ENCODE measurements at places on chromosomes 2 and 18.

- DNase-seq = no peak
Measured at GRCh38 chr2:223366566-223366965, 235.6 kb downstream of the SCG2 start.

DNA sequence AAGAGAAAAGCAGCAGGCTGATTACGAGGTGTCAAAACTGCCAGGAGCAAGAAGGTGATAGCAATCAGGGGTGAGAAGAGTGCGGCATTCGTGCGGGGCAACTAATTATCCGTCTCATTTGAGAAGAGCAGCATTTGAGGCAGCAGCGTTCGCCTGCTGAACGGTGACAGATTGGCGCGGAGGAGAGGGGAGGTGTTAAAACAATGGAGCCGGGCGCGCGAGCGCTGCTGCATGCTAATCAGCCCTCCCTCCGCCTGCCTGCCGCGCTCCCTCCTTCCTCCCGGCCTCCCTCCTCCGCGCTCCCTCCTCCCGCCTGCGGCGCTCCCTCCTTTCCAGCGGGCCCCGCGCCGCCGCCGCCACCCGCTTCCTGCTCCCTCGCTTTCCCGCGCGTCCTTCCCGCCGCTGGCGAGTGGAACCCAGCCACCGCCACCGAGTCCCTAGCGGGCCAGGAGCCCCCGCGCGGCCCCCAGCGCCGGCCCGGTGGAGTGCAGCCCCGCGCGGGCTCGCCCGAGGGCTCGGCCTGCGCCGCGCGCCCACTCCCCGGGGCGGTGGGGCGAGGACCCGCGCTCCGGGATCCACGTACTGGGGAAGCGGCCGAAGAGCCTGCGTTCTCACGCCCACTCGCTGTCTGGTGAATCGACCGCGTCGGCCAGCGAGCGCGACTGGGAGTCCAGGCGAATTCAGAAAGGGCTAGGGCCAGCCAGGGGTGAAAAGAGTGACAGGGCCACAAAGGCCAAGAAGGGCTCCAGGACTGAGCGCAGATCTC, 69.5 kb upstream of the PSMD14 start:
- DNase-seq = no peak

DNA sequence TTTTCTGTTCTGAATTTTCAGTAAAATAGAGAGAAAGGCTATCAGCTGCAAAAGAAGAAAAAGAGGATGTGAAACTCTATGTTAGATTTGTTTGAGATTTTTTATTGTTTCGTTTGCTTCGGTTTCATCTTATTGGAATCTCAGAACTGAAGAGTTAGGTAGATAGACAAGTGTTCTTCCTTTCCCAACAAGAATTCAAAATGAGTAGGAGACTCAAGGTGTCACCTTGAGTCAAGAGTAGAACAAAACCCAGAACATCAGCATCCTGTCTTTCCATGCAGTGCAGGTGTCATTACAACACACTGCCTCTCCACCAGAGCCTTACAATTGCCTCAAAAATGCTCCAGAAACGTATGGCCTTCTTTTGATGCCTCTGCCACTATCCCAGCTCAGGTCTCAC, 21.1 kb downstream of the NBAS start:
- no peak for DNase-seq

- DNase-seq = no peak
Measured at GRCh38 chr2:230664844-230665243, 47.8 kb upstream of the CAB39 start.

GRCh38 chr2:131046028-131046917, 47.0 kb downstream of the FAM168B start:
- no peak for DNase-seq

- DNase-seq = no peak
Measured at GRCh38 chr2:141058556-141058955, 1072.3 kb downstream of the LRP1B start.

DNA sequence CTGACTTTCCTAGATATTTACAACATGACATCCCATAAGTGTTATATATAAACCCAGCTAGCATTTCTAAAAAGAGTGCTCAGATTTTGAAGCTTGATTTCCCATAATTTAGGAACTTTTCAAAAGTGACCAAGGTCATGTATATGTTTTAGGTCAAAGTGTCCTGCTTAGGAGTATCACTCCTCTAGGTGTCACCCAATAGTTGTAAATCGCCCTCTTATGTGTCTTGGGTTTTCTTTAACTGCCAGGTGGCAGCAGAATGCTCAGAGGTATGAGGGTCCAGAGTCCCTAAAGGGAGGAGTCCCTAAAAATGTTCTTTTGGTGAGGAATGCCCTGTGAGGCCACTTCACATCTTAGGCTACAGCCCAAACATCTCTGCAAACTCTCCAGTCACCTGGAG, 358.3 kb downstream of the CELF4 start:
- no peak for DNase-seq

DNA sequence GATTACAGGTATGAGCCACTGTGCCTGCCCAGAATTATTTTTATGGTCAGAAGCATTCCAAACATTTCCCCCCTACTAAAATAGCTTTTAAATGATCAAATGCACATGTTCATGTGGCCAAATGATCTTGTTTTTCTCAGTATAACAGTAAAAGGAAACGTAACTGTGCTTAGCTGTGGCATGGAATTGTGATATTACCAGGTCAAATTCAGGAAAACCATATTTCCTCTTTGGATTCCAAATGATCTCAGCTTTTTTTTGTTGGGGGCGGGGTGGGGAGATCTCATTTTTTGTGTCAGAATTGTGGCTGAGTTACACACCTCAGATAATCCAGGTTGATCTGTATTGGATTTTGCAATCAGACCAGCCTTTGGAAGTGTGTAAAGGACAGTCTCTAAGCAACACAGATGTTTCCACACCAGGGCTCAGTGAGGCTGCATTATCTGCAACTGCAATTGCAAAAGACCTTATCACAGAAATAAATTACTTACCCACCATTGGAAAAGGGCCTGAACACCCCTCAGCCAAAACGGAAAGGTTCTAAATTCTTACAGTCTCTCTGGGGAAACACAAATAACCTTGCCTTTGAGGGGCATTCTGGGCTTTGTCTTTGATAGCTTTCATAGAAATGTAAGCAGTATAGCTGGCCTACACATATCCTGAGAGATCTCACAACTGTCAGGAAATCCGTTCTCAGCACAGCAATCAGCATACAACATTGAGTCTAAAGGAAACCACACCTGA, 8.4 kb downstream of the CASP10 start:
- DNase-seq = no peak

DNA sequence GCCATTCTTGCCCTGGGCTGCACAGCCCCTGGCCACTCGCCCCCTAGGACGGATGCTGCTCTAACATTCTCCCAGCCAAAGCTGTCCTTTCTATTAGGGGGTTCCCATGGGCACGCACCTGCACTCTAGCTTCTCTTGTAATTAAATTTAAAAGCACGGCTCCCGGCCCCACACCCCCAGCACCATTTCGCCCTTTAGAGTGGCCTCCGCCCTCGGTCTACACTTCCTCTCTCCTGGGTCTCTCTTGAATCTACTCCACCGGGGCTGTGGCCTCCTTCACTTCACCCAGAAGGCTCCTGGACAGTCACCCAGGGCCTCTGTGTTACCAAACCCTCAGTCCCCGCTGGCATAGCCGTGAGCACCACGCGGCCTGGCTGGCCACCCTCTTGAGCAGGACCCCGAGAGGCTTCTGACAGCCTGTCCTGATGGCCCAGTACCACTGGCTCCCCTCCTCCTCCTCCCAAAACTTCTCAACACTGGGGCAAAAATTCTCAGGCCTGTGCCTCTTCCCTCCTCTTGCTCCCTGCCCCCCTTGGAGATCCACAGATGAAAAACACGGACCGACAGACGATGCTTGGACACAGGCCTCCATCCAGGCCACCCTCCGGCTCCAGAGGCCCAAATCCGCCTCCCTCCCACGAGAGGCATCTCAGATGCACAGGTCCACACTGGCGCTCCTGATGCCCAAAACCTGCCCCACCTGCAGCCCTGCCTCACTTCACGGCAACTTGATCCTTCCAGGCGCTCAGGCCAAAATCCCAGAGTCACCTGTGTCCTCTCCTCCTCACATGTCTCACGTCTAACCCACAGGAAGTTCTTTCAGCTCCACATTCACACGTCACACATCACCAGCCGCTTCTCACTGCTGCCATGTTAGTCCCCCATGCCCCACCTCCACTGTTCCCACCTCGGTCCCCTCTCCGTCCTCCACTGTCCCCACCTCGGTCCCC, 6.9 kb upstream of the RAB17 start:
- no peak for DNase-seq

GRCh38 chr2:204545861-204546735, 823 bp downstream of the PARD3B start:
- no peak for DNase-seq

DNA sequence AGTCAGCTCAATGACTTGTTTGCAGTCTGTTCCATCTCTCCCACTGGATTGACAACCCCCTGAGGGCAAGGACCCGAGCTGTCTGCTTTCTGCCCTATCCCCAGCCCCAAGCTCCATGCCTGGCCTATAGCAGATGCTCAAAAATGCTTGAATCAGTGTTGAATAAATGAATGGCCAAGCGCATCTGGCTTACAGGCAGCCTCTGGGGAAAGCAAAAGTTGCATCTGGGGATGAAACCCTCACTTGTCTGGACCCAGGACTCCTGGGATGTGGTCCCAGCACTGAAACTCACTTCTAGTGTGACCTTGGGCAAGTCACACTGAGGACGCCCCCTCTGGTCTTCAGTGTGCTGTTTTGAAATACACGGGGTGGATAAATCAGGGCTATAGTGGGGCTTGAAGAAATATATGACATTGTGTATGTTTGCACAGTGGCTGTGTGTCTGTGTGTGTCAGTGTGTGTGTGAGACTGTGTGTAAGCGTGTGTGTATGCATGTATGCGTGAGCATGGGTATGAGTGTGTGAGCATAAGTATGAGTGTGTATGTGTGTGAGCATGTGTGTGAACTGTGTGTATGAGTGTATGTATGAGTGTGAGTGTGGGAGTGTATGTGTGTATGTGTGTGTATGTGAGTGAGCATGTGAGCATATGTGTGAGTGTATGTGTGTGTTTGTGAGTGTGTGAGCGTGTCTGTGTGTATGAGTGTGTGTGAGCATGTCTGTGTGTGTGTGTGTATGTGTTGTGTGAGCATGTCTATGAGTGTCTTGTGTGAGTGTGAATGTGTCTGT, 27.8 kb upstream of the TNS1 start:
- no peak for DNase-seq

DNA sequence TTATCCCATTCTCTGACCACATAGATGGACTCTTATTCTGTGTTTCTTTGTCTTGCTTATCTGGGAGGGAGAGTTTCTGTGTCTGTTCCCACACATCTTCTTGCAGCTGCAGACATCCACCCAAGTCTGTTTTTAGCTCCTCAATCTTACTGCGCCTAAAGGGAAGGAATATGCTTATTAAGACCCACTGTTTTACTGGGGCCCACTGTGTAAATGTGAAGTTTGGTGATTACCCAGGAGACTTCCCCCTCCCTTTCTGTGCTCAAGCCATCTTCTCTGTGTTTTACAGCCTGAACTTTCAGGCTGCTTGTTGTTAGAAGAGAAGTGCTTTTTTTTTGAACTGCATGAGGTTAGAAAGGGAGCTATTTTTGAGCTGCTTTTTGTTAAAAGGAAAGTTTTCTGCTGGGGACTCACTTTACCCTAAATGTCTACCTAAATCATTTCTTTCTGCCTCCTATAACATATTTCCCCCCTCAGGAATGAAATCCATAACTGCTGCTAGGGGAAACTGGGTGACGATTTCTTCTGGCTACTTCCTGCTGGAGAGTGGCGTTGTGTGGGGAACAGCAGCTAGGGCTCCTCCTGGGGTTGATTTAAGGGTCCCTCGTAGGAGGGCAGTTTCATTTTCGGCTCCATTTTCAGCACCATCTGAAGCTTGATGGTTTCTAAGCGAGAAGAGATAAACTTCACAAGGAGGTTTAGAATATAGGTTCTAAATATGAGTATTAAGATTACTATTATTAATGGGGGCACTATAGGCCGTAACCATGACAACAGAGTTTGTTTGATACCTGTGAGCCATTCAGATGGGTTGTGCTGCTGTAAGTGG, 39.5 kb upstream of the GMCL1 start:
- DNase-seq = no peak

DNA sequence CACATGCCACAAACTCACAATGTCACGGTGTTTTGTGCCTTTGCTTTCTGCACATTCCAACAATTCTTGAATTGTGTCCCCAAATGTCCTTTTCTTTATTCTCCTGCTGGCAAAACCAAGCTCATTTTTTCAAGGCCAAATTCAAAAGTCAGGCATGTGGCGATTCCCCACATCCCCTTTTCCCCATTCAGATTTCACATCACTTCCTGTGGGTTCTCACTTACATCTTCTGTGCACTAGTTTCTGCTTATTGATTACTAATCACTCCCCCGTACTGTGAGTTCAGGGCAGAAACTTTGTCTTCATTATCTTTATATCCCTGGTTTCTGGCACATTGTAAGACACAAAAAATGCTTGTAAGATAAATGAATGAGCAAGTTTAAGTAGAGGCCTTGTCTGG, 69.2 kb downstream of the AP1S3 start:
- no peak for DNase-seq

GRCh38 chr2:74206180-74206688, 7.8 kb downstream of the MTHFD2 start:
- DNase-seq = no peak

GRCh38 chr2:69138793-69139459, 125.9 kb downstream of the ANTXR1 start:
- no peak for DNase-seq

- DNase-seq = no peak
Measured at GRCh38 chr2:121334581-121335293, 49.7 kb upstream of the TFCP2L1 start.

GRCh38 chr2:188609321-188610049, 317.8 kb downstream of the GULP1 start:
- no peak for DNase-seq

DNA sequence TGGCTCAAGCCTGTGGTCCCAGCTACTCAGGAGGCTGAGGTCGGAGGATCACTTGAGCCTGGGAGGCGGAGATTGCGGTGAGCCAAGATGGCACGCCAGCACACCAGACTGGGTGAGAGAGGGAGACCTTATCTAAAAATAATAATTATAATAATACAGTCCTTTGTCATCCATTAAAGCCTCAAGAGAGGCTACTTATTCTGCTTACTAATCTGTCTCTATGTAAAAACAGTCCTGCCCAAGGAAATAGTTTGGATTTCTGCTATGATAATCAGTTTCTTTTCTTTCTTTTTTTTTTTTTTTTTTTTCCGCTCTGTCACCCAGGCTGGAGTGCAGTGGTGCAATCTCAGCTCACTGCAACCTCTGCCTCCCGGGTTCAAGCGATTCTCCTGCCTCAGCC, 228.3 kb downstream of the C1D start:
- DNase-seq = no peak
